Stimulated activated CD8-positive, alpha-beta memory T cell treated with anti-CD3 and anti-CD28 coated beads, Interleukin-4, amount 100 ng/mL, for 1 hour (primary cell): ENCODE measurements at places on chromosomes 4 and X.

GRCh38 chrX:21963731-21964405 lies 23.4 kb downstream of the SMS start:
- DNase-seq = no peak

- no peak for DNase-seq
These were observed 26.8 kb upstream of the ATXN3L start for GRCh38 chrX:13346646-13347045.

DNA sequence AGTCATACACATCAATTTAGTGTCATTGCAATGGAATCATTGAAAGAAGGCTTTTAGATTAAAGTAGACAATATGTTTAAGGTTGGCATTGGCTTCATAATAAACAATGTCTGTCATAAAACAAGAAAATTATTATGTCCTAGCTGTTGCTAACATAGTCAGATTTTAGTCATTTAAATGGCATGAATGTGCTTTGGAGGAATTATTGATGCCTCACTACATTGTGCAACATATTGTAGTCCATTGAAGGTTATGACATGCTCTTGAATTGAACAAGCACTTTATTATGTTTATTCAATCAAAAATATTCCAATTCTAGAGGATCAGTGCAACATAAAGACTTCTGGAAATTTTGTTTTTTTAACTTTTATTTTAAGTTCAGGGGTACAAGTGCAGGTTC lies 489.8 kb upstream of the AMOT start:
- DNase-seq = no peak

DNA sequence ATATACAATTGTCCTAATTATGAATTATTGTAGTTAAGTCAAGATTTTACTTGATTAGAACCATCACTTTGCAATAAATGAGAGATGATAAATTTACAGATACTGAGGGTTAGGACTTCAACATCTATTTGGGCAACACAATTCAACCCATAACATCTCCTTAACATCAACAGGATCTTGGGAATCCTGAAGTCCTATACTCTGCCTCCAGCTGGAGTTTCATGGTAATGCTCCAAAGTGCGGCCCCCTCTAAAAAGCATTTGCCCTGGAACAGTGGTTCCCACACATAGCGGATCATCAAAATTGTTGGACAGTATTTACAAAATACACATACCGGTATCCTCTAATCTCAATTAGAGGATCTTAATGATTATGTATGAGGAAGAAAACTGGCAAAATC lies 618.6 kb downstream of the CENPC start:
- DNase-seq = no peak

DNA sequence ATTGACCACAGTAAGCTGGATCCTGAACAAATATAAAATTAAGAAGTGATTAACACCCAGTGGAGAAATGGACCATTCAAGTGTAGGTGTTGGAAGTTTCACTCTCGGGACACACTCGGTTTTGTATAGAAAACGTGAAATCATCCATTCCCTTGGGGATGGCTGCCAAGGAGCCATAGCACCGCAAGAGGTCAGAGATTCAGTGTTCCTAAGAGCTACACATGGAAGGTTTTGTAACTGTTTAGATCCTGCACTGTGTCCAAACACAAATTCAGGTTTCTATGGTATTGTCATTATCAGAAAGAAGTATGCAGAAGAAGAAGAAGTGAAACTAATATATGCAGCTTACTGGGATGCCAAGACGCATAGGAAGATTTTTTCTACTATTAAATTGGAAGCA lies 281.0 kb downstream of the LDB2 start:
- DNase-seq = no peak

DNA sequence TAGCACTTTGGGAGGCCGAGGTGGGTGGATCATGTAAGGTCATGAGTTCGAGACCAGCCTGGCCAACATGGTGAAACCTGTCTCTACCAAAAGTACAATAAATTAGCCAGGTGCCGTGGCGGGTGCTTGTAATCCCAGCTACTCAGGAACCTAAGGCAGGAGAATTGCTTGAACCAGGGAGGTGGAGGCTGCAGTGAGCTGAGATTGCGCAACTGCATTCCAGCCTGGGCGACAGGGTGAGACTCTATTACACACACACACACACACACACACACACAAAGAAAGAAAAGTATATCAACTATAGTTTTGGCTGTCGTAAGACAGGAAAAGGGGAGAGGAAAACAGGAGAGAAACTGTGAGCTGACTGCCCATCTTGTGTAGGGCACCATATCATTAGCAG lies 171.7 kb downstream of the ADAMTS3 start:
- no peak for DNase-seq

GRCh38 chr4:118585015-118585414 lies 100.2 kb upstream of the METTL14 start:
- DNase-seq = no peak

GRCh38 chr4:55549888-55550287 lies 3.2 kb upstream of the CLOCK start:
- DNase-seq = no peak

DNA sequence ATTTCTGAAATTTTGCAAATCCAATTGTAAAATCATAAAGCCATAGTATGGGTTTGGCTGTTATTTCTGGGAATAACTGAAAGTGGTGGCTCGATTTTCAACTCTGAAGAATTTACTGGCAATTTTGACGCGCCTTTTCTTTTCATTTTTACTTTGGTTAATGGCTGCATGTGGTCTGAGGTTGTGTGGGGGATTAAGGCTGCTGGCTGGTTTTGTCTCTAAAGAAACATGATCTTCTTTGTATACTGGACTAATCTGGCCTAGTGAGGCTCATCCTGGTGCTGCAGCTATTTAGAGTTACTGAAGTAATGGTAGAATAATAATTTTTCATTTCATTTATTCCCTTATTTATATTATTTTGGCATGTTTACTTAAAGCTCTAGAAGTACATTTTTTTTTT lies 164.0 kb downstream of the RNF150 start:
- no peak for DNase-seq

DNA sequence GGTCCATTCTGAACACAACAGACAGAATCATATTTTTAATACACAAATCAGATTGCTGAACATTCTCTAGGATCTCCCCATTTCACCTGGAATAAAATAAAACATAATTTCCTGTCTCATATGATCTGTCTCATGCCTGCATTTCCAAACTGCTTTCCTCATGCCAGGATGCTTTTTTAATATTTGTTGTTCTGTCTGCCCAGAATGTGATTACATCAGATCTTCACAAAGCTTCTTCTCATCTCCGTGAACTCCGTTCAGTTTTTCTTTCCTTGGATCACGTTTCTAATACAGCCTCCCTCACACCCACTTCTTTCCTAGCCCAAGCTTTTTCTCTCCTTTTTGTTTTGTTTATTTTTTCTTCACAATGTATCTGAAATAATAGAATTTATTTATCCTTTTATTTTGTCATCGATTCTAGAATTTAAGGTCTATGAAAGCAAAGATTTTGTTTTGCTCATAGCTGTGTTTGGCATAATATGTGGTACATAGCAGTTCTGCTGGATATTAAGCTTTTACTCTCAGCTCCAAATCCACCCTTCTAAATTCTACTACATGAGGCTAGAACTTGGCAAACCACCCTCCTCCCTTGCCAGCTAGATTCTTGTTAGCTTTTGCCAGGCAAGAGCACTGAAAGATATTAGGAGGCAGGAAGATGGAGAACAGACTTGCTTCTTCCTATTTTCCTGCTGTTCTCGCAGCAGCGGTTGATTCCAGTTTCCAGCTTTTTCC lies 165.5 kb upstream of the SLIT2 start:
- no peak for DNase-seq

DNA sequence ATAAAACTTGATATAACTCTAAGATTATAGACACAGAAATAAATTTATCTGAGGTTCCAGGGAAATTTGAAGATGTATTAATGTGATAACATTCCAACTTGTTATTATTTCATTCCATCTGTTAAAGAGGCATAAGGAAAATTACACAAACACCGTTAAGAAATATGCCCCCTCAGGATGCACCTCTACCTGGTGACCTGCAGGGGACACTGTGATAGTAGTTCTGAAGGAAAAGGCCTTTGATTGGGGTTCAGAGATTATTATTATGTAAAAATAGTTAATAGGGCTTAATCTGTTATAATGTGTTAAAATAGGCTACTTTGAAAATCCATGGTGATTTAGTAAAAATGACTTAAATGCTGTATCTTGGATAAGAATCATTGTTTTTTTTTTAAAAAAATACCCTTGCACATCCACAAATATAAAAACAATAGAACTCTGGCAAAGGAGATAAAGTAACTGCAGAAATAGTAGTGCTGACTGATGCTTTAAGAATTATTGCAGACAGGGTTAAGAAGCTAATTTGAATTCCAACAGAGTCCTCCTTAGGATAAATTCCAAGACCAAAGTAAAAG lies 6.1 kb upstream of the ABRAXAS1 start:
- no peak for DNase-seq

- no peak for DNase-seq
These were observed 152.7 kb downstream of the GABRB1 start for GRCh38 chr4:47184083-47184482.

DNA sequence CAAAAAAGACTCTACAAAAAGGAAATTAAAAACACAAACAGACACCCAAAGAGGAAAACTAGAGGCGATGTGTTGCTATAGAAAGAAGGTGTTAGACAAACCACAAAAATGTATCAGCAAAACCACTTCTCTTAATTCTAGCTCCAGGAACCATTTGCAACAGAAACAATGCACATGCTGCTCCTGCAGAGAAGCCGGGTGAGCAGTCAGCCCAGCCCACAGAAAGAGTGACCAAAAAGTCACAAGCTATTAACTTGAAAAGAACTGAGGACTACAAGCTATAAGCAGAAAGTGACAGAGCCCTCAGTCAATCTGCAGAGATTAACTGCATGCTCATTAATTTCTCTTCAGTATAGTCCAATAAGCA lies 96.2 kb upstream of the KLHL13 start:
- DNase-seq = no peak

GRCh38 chrX:148540114-148540513 lies 39.7 kb downstream of the AFF2 start:
- no peak for DNase-seq

- DNase-seq = no peak
These were observed 58.9 kb downstream of the ARX start for GRCh38 chrX:24956828-24957227.

GRCh38 chrX:10174810-10175209 lies 18.0 kb downstream of the CLCN4 start:
- no peak for DNase-seq

GRCh38 chr4:119841361-119841760 lies 212.8 kb upstream of the PDE5A start:
- DNase-seq = no peak

GRCh38 chr4:135065366-135065765 lies 863.8 kb upstream of the PABPC4L start:
- no peak for DNase-seq

GRCh38 chr4:77493829-77494551 lies 111.6 kb upstream of the CXCL13 start:
- no peak for DNase-seq

DNA sequence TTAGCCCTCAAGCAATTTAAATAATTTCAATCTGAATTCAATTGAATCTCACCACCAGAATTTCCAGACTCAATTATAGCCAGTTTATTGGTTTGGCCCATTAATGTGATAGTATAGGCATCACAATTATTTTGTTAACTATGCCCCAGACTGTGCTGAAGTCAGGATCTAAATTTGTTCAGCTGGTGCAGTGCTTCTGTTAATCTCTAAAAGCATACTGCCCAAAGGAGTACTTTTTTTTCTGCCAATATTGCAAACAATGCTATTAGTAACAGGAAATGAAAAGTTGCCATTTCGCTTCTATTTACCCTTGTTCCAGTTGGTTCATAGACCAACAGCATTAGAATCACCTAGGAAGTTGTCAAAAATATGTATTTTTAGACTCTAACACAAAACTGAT lies 171.0 kb downstream of the GPM6A start:
- DNase-seq = no peak

GRCh38 chr4:174427571-174428140 lies 94.6 kb downstream of the HPGD start:
- no peak for DNase-seq

DNA sequence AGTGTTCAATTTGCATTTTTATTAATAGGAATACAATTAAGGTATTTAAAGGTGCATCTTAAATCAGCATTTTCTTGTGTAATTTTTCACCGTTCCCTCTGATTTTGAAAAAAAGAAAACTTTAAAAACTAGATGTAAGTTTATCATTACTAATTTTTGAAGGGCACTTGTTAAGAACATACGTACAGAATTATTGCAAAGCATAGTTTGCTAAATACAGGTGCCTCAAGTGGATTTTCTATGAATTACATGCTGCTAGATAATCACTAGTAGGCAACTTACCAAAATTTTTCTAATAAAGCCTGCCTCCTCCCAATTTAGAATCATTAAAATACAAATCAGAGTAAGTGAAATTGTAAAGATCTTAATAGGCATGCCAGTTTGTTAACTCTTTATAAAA lies 8.5 kb downstream of the CNKSR2 start:
- no peak for DNase-seq

DNA sequence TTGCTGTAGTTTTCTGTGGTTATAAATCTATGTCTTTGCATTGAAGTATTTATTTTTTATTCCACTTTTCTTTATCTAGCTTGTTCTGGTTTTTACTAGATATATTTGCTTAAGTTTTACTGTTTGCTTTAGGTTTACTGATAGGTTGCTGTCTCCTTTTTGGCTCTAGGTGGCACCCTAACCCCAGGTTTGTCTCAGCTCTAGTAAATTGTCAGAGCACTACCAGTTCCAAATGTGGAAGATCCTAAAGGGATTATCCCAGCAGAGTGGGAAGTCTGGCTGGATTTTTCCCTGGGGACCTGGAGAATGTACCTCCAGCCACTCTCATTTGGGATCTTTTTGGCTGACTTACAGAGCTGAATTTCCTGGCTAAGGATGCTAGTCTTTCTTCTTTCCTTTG lies 106.1 kb downstream of the PBDC1 start:
- DNase-seq = no peak

GRCh38 chr4:183858011-183858615 lies 47.0 kb upstream of the STOX2 start:
- no peak for DNase-seq

DNA sequence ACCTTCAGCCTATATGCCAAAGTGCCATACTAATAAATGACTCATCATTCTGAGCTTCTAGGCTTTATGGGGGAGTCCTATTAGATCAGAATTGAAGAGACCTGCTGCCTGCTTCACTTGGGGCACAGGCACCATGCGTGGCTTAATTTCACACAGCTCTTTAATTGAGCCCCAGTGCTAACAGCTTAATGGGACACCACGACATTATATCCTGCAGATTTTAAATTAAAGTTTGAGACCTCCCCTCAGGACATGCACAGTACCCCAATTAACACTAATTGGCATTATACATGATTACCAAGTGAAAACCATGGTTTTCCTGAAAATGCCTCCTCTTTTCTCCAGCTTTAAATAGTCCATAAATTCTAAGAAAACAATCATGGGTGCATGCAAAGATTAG lies 6.8 kb downstream of the C1QTNF7 start:
- DNase-seq = no peak

- DNase-seq = no peak
These were observed 29.0 kb upstream of the TLR2 start for GRCh38 chr4:153655002-153655541.

GRCh38 chr4:138138774-138139173 lies 103.4 kb downstream of the SLC7A11 start:
- no peak for DNase-seq

DNA sequence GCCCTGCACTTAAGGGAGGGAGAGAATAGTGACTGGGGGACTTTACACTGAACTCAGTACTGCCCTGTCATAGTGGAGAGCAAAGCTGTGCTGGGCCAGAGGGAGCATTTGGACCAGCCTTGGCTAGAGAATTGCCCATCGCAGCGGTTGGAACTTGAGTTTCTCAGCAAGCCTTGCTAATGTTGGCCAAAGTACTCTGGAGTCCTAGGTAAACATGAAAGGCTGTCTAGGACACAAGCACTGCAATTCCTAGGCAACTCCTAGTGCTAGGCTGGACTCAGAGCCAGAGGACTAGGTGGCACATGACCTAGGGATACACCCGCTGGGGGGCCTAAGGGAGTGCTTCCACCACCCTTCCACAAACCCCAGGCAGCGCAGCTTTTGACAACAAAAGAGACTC lies 15.0 kb downstream of the MED14 start:
- no peak for DNase-seq
